ENCODE measurements at places on chromosomes 12 and 14.
A peak's percentile ranks its signal among the peaks of the same experiment; 100 is the strongest.

DNA sequence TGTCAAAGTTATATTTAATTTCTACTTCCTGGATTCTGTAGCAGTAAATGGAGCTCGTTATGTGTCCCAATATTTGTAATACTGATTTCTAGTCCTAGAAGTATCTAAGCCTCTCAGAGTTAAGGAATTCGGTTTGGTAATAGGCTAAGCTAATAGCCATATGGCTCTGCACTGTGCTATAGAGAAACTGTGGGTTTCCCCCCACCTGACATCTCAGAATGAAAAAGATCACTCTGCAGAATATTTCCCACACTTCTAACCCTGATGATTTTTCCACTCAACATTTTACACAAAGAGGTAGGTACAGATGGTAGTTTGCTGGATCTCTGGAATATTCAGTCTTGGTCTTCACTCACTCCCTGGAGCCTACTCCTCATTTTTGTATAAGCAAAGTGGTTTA lies 71.2 kb downstream of the BORCS5 start:
- DNase-seq, result no peak

GRCh38 chr14:75661499-75661814 lies 411 bp downstream of the TTLL5 start:
- DNase-seq, result no peak

GRCh38 chr12:85836197-85837090 lies at the start of gene RASSF9:
Gene RASSF9 (minus strand): TSS chr12:85836409. CDS start chr12:85836201, 208 bp downstream.
- peak; percentile 55 for DNase-seq

DNA sequence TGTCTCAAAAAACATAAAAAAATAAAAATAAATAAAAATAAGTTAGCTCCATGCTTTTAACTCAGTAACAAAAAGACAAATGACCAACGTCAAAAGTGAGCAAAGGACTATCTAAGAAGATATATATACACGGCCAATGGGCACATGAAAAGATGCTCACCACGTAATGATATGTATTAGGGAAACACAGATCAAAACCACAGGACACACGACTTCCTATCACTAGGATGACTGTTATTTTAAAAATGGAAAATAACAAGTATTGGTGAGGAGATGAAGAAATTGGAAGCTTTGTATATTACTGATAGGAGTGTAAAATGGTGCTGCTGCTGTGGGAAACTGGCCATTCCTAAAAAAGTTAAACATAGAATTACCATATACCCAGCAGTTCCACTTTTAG lies 20.2 kb upstream of the P2RX7 start:
- no peak for DNase-seq

DNA sequence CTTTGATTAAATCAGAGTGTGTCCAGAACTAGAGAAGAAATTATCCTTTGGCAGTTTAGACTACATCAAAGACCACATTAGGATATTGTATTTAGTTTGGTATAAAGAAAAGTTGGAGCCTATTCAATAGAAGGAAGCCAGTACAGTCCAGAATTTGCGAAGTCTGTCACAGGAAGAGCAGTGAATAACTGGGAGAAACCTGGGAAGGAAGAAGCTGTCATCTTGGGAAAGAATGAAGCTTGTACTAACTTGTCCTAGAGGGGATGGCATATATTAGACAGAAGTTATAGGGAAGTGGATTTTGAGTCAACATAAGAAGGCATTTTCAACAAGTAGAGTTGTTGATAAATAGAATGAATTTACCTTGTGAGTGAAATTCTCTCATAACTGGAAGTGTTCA lies 386.7 kb downstream of the LRIG3 start:
- DNase-seq, result no peak

- DNase-seq, result no peak
These were observed 26.3 kb upstream of the FOS start for GRCh38 chr14:75252254-75252837.

- no peak for DNase-seq
These were observed 5.9 kb upstream of the RCOR1 start for GRCh38 chr14:102586420-102587104.

DNA sequence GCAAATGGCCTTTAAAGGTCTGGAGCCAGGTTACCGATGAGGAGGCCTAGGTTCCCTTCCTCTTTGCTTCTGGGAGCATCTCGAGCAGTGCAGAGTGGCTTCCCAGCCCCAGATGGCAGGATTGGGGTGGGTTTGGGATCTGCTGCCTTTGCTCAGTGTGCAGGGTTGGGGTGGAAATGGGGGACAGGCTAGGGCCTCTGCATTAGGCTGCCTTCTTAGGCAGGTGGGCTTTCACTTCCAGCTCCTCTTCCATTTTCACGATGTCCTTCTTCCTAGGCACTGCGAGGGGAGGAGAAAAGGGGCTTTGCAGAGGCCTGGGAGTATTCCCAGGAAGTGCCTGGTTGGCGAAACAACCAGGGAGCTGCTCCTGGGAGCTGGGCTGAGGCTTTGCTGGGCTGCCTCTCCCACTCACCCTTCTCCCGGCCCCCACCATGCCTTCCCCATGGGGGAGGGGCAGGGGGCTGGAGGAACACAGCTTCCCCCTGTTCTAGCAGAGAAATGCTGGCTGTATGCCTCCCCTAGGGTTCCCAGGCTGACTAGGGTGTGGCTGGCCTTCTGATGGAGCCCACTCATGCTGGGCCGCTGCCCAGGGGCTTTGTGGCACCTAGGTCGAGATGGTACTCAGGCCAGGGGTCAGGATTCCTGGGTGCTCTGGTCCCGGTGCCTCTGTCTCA lies 2.4 kb downstream of the NR4A1 start:
- peak; percentile 27 for DNase-seq

DNA sequence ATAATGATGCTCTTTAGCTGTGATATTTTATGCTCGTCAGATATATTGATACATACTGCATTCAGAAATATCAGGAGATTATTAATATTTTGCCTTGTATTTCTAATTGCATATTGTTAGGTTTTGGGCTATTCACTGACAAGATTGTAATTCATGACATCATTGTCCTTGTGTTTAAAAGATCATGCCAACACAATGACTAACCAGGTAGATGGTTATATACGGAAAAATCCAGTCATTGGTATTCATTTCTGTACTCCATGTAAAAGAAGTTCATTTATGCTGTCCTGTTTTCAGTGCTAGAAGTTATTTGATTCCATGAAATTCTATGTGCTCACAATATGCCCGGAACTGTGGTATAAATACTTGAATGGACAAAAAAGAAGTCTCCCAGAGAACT lies 107.5 kb downstream of the KITLG start:
- DNase-seq, result peak; percentile 82

DNA sequence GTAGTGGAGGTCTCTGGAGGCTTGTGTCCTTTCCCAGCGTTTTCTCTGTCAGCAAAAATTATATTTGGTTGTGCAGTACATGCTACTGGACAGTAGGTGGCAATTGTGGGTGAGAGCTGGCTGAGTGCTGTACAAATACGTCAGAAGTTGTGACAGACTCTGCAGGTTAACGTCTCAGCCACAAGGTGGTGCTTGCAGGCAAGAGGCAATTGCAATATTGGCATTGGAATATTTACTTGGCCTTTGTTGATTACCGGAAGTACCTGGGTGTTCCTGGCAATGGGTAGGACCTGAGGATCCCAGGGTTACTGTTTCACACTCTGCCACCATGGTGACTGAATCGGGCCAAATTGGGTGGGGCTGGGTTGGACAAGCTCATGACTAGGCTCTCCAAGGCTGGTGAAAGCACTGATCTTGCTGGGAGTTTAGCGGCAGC lies 333.9 kb upstream of the LMO3 start:
- peak; percentile 9 for DNase-seq

DNA sequence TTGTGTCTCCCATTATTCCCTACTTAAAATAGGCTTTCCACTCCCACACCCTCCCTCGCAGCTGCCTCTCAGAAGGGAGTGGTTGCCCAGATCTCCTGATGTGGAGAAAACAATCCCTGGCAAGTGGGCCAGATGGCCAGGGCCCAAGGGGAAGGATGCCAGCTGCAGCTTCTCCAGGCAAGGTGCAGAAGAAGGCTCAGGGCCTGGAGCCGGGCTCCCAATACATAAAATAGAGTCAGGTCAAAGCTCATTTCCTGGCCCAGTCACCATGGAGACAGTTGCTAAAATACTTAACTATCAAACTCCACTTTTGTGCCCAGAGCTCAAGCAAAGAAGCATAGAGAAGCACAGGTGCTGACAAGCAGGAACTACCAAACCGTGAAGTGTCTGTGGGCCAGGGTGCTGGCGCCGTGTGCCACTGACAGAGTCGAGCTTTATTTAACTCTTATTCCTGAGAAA lies 45.7 kb upstream of the ITPR2 start:
- DNase-seq, result peak; percentile 9

GRCh38 chr12:124363353-124363965 lies 68.6 kb downstream of the RFLNA start:
- no peak for DNase-seq

GRCh38 chr14:23299211-23299957 lies 3.3 kb downstream of the PPP1R3E start:
- peak; percentile 58 for DNase-seq

DNA sequence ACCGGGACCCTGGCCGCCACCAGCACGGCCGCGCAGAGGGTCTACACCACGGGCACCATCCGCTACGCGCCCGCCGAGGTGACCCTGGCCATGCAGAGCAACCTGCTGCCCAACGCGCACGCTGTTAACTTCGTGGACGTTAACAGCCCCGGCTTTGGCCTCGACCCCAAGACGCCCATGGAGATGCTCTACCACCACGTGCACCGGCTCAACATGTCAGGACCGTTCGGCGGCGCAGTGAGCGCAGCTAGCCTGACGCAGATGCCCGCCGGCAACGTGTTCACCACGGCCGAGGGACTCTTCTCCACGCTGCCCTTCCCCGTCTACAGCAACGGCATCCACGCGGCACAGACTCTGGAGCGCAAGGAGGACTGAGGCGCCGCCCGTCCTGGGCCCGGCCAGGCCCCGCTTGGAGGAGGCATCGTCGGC lies 150.1 kb downstream of the EGLN3 start:
- DNase-seq, result no peak

DNA sequence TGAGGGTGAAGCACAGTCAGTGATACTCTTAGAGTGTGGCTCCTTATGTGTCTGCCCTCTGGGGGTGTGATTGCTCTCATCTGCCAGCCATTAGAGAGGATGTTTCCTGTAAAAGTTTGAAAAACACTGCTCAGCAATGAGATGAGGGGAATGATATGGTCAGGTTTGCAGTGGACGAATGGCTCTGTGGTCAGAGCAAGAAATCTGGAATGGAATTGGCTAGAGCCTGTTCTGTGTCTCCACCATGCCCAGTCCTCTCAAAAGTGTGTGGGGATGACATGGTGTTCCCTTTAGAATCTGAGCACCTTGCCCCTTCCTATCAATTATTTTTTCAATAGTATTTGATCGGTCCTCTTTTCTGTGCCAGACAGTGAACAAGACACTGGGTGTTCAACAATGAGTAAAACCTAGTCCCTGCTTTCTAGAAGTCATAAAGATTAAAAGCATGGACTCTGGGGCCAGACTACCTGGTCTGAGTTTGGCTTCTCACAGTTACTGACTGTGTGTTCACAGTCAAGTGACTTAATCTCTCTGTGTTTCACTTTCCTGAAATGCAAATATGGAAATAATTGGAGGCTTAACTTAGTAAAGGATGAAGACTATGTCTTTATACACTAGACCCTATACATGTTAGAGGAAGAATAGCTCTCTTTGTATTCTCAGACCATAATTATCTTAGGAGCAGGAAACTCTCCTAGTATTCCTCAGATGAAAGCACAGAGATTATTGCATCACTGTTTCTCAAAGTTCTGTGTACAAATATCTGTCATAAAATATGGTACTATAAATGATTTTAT lies 1.6 kb downstream of the ACSS3 start:
- no peak for DNase-seq

GRCh38 chr14:63951429-63951828 lies 98.6 kb downstream of the SYNE2 start:
- DNase-seq, result no peak

- peak; percentile 94 for DNase-seq
These were observed 116.8 kb upstream of the SLC38A4 start for GRCh38 chr12:46942579-46942978.

DNA sequence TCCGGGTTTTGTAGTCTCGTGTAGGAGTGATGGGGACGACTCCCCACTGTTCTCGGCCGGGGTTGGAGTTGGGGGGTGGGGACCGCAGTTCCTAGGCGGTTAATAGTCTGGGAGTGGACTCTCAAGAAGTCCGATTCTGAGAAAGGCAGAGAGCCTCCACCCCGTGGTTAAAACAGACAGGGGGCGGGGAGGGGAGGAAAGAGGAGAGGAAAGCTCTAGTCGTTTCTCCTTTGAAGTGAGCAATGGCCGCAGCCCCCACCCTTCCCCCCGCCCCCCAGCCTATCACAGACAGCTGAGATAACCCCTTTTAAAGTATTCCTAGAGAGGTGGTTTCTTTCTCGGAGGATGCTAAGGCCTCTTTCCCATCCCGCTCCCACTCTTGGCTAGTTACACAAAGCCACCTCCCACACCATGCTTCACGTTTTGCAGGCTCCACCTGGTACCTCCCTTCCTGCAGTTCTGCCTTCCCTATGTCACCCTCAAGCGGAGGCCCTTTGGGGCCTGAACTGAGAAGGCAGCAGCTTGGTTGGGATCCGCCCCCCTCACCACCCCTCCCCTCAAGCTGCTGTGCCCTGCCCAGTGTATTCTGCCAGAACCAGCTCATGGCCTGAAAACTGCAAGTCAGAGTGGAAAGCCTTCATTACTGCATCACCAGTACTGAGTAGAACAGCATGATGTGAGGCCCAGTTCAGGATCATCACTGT lies 853 bp downstream of the USP5 start:
- DNase-seq, result peak; percentile 60

DNA sequence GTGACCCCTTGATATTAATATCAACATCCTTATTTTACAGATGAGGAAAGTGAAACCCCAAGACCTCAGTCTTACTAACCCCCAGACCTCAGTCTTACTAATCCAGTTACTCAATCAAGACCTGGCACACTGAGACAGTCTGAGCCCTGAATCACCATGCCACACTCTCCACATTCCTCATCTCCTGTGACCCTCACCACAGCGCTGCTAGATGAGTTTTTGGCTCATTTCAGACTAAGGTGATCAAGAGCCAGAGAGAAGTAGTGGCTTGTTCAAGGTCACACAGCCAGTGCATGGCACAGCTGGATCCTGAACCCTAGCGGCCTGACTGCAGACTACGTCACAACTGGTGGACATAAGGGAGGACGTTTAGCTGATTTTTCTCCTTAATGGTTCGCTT lies 579.2 kb downstream of the BCL11B start:
- DNase-seq, result no peak

DNA sequence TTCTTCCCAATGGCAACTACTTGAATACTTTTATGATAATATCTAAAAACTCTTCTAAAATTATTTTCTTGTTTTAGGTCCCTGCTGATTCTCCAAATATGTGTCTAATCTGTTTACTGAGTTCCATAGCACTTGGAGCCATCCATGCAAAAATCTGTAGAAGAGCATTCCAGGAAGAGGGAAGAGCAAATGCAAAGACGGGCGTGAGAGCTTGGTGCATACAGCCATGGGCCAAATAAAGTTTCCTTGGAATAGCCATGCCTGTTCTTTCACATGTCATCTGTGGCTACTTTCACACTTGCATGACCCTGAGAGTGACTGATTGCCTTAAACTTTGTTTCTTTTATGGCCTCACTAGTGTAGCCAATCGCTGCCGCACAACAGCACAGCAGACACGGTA lies 13.0 kb upstream of the EGLN3 start:
- DNase-seq, result no peak
